ENCODE measurements at places on chromosomes 3 and 15. TPM values are rescaled to one million over a fixed set of nuclear protein-coding genes. Genes with fewer than 3 reads are reported as not detected.

GOLGA8R gene
- polyA plus RNA-seq = not detected

TRPM7 gene
- polyA plus RNA-seq = 30.7 TPM

NKIRAS1 gene
- 42.1 TPM for polyA plus RNA-seq

CKMT1B gene
- 23.2 TPM for polyA plus RNA-seq

PLA2G4E gene
- not detected for polyA plus RNA-seq

Measured in neural cell (in vitro differentiated cells).